ENCODE measurements at places on chromosomes 7 and 10.
A peak's percentile ranks its signal among the peaks of the same experiment; 100 is the strongest.

DNA sequence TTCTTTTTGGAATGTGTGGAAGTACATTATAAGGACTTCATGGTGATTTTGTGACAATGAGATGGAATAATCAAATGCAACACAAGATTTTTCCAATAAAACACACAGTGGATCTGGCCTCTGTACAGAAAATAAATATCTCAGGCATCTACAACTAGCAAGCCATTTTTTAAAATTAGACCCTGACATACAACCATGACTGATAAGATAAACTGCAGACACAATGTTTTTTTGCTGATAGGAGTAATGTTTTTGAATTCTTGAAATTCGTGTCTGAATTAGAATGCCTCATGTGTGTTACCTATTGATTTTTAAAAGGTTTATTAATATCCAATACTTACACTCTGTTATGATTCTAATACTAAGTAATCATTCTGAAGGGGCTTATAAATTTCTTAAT is 328.1 kb downstream of the HGF start:
- DNase-seq, result no peak

DNA sequence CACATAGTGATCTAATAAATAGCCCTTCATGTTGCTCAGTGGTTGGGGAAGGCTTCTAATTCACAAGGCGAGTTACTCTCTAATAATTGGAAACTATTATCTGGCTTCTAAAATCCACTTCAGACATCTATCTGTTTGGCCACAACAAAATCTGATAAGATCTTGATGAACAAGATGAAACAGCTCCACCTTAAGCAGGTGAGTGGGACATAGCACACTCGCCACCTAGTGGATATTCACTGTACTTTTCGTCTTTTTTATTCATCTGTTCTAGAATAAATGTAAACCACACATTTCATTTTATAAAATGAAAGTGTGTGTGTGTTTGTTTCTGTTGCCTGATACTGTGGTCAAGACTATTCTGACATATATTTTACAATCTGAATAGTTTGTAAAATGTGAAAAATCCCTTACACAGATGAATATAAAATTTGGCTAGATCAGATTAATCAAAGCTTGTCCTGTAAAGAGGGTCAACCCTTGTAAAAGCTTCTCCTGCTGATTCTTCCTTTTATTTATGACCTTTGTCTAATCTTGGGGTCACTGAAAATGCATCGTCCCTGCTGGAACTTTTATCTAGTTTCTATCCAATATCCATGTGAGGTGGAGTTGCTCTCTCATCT is 26.5 kb upstream of the CNTNAP2 start:
- peak; percentile 56 for DNase-seq

DNA sequence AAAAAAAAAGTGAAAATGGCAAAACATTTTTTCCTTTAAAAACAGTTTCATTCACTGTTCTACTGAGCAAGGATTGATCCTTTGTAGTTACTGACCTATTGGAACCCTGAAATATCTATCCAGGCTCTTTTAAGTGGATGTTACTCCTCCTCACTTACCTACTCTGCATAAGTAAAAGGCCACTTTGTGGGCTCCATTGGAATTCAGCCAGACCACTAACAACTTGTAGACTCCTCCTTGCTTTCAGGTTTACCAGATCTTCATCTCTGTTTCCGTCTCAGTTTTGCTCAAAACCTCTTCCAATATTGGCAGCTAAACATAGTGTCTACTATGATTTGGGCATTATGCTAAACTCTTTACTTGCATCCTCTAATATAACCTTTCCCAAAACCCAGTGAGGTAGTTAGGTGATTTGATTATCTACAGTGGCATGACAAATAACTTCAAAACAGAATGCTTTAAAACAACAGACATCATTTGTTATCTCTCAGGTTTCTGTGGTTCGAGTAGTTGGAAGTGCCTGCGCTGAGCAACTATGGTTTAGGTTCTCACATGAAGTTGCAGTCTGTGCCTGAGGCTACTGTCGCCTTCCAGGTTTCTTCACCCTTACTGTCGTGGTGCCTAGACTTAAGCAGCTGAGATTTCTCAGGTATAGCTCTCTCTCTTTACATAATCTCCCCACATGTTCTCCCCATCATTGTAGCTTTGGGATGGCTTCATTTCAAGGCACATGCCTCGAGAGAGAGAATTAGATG is 698.2 kb downstream of the REEP3 start:
- DNase-seq, result no peak

- no peak for DNase-seq
These were observed 28.3 kb downstream of the STMP1 start for GRCh38 chr7:135690566-135690965.

GRCh38 chr7:98779800-98780587 is 89.8 kb downstream of the TMEM130 start:
- no peak for DNase-seq

DNA sequence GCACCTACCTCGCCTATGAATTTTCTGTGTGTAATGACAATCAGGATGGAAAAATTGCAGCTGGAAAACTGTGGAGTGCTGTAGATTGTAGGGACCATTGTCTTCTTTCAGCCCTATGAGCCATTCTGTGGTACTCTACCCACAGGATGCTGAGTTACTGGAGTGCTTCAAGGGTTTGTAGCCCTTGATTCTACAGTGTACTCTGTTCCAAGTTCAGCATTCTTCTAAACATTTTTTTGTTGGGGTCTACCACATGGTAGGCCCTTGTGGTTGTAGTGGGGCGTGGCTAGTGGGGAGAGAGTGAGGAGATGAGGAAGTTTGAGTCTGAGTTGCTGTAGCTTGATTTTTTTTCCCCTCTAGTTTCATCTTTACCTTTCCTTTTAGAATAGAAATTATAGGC is 33.5 kb downstream of the REEP3 start:
- DNase-seq, result peak; percentile 17

GRCh38 chr7:87506246-87507180 is 31.0 kb upstream of the ABCB4 start:
- DNase-seq, result no peak

GRCh38 chr10:129511086-129511485 is 44.0 kb downstream of the MGMT start:
- DNase-seq, result no peak

GRCh38 chr10:49005270-49005669 is 65.6 kb upstream of the LRRC18 start:
- no peak for DNase-seq

GRCh38 chr7:4189131-4189570 is 492.9 kb upstream of the FOXK1 start:
- DNase-seq, result no peak

DNA sequence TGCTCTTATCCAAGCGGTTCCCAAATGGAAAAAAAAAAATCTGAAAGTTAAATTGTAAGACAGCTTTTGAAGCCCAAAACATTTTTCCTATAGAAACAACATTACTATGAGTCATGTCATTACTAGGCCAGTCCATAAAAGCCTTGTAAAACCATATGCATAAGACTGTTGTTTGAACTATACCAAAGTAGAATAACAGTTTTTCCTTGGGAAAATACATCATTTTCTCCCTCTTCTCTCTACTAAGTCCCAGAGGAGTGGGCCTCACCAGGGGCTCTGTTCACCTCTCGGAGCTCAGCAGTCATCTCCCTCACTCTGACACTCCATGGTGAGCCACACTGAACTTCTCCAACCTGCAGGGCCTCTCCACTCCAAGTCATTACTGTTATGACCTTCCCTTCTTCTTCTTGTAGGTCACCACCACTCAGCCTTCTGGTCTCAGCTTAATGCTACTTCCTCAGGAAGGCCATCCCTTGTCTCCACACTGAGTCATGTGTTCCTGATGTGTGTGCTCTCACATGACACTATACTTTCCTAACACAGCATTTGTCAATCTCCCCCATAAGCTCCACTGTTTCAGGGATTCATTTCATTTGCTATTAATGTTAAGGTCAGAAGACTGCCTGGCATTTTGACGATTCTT is 32.5 kb downstream of the ZNF438 start:
- no peak for DNase-seq

DNA sequence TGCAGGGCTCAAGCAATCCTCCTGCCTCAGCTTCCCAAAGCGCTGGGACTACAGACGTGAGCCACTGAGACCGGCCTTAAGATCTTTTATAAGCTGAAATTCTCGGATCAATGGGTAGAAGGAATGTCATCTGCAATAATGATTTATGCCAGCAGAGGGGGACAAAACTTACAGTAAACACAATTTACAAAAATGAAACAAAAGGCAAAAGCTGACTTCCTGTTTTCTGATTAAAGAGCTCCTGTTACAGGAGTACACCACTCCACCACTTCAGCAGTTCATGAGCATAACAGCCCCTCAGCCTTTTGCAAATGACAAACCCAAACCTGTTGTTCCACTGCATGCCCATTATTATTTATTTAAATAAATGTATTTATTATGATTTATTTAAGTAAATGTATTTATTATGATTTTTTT is 88.5 kb upstream of the ATP6V0A4 start:
- DNase-seq, result no peak

DNA sequence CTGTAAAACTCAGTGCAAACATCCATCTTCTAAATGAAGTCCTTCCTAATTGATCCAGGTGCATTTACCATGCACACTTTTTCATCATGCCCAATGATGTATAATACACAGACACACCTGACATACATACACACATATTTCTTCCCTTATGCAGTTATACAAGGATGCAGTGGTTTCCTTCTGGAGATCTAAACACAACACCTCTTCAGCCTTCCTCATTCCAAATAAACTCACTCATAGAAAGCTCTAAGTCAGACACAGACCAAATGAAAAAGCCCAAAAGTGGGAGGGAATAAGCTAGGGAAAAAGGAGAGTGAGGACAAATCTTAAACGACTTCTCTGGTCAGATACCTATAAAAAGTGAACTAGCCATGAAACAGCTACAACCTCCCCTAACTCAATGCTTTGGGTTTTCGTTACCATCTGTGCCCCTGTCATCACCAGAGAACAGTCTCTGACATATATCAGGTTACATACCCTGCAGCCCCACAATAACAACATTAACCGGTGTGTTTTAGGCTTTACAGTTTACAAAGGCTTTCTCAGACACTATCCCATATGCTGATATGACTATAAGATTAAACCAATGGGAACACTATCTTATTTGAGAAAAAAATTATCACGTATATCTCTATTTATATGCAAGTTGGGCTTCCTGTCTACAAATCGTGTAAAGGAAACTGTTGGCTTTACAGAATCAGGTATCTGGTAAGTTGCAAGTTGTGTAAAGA is 675.2 kb downstream of the PHTF2 start:
- DNase-seq, result no peak

GRCh38 chr7:104993217-104993862 is 20.7 kb upstream of the KMT2E start:
- no peak for DNase-seq
